Mammary epithelial cell (primary cell): ENCODE measurements at places on chromosomes 12 and 14.

GRCh38 chr12:78490861-78491260, 373.7 kb upstream of the SYT1 start:
- no peak for DNase-seq

GRCh38 chr14:39033371-39033770, 69.7 kb downstream of the SEC23A start:
- no peak for DNase-seq

DNA sequence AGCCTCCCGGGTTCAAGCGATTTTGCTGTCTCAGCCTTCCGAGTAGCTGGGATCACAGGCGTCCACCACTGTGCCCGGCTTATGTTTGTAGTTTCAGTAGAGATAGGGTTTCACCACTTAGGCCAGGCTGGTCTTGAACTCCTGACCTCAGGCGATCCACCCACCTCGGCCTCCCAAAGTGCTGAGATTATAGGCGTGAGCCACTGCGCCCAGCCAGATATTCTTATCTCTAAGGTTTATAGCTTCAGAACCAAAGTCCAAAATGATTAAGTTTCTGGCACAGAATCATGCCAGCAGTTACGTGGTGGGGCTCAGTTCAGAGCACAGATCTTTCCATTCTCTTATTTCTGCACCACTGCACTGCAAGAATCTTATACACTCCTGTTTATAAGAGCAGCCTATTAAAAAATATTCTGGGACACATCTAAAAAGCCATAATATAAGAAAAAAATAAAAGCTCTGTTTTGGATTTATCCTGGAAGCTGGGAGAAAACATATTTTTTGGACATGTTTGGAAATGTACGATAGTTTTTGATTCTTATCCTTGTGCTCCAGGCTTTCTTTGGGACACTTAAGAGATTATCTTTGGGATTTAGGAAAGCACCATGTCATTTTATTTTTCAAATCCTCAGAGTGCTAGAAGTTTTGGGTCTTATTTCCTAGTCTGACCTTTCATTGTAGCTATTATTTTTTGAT, 129.6 kb downstream of the LMNTD1 start:
- DNase-seq, result no peak

DNA sequence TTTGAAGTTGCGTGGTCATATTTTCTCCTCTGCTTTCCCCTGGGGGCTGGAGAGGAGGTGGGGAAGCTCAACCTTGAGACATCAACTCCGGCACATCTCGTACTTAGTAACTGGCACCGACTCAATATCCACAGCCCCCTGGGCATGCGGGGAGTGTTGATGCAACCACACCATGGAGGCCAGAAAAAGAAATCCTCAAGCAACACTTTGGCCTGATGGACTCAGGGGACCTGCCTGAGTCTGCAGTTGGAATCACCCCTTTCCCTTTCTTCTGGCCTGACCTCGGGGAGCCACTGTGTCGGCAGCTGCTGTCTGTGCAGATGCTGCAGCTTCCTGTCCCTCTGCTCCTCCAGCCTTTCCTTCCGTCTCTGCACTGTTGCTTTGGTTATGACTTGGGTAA, 11.4 kb upstream of the AACS start:
- DNase-seq, result no peak

DNA sequence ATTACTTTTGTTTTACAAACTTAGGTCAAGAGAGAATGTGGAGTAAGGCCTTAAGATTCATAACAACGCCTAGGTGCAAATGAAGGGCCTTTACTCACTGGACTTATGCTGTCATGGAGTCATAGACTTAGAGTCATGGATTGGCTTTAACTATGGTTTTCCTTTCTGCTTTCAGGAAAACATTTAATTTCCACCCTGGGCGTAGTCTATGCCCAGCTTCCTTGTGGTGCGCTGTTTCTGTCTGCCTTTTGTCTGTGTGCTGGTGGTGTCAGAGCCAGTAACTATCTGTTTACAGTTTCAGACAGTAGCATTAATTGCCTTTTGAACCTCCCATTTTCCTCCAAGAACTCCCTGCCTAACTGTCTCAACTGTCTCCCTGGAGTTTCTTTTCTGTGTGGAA, 31.8 kb upstream of the COX6A1 start:
- no peak for DNase-seq

- DNase-seq, result no peak
These were observed 89.1 kb downstream of the BEGAIN start for GRCh38 chr14:100498068-100498467.

GRCh38 chr14:57209561-57209960, 59.1 kb downstream of the EXOC5 start:
- DNase-seq, result peak; percentile 11

- DNase-seq, result no peak
These were observed 4.7 kb downstream of the TTC8 start for GRCh38 chr14:88829188-88829587.

- no peak for DNase-seq
These were observed 735 bp downstream of the RNASE6 start for GRCh38 chr14:20781803-20782202.

DNA sequence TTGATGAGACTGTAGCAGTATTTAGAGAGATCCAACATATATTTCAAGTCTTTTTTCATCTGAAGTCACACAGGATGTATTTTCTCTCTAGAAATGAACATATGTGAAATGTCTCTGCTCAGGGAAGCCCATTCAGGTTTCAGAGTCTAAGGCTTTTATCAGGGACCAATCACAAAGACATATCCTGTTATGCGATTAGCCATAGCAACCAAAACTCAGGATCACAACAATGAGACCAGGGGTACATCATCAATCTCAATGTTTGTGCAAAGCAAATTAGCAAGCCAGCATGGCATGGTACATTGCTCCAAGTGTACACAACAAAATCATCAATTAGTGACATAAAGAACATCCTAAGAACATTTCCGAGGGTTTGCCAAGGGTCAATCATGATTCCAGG, 99.2 kb upstream of the AMN1 start:
- no peak for DNase-seq

DNA sequence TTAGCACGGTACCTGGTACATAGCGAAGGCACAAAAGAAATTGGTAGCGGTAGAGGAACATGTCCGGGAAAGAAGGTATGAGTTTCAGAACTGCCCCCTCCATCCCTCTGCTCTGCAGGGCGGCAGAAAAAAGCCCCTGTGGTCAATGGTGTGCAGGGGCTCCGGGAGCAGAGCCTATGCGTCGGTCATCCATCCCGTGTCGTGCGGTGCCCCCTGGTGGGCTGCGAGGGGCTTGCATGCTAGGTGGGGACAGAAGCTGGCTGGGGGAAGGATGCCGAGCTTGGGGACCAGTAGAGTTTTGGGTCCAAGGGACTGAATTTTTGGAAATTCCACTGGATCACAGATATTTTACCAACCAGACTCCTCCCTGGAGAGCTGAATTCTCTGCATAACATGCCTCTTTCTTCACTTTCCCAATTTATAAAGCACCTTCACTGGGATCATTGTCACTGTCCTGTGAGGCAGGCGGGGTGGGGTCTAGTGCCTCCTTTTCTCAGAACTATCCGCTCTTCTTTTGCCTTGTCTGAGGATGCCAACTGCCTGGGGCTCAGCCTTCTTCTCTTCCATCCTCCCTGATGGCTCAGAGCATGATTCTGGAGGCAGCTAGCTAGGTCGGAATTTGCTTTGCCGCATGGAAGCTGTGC, 148.7 kb downstream of the SMOC1 start:
- DNase-seq, result no peak

- DNase-seq, result no peak
These were observed 106.8 kb upstream of the RFLNA start for GRCh38 chr12:124188084-124188483.

DNA sequence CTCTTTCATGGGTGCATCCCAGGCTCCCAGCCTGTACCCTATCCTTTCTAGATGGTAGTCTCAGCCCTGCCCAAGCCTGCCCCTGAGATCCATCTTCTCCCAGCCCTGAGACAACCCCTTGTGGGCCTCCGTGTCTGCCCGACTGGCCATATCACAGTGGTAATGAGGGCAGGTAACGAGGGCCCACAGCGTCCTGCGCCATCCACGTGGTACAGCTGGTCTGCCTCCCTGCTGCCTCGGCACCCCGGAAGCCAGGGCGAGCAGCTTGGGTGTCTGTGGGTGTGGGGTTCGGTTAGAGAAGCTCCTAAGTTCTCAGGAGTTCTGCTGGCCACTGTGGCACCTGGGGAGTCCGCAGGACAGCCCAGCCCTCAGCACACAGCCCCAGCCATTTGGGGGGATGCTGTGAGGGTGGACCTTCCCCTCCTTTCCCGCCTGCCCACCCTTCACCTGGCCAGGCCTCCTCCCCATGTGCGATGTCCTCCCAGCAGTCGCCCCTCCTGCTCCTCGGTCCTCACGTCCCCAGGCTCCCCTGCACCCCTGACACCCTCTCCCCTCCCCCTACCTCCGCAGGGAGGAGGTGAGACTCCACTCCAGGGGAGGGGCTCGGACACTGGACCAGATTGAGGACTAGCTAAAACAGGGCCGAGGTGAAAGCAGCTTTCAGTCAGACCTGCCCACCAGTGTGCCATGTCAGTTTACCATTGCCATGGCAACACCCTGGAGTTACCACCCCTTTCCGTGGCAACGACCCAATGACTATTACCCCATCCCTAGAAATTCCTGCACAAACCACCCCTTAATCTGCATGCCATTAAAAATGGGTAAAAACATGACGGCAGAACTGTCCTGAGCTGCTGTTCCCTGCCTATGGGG, 69.0 kb downstream of the KIF26A start:
- no peak for DNase-seq

DNA sequence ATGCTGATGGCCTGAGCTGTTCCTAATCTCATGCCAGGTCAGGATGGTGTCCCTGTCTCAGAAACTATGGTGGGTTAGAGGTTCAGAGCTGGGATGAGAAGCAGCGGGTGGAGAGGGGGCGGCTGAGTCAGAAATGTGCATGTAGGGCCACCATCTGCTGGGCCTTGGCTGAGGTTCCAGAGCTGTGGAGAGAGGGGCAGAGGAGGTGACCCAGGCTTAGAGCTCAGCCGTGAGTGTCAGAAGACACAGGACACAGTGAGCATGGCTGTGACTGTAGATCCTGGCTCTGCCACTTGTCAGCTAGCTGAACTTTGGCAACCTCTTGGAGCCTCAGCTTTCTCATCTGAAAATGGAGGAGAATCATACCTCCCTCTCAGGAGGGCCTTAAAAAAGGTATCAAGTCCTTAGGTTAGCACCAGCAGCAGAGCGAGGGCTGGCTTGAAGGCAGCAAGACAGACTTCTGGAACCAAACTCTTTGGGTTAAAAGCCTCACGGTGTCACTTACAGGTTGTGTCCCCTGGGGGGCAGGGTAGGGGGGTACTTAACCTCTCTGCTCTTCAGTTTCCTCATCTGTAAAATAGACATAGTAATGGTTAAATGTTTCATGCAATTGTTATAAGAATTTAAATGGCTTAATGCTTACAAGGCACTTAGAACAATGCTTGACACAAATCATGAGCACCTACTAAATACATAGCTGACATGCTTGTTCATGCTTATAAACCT, 34.8 kb downstream of the TMEM229B start:
- no peak for DNase-seq

- DNase-seq, result no peak
These were observed 36.8 kb downstream of the IQSEC3 start for GRCh38 chr12:103169-103981.

- DNase-seq, result no peak
These were observed 10.7 kb downstream of the CMKLR1 start for GRCh38 chr12:108328420-108328819.

- no peak for DNase-seq
These were observed 33.5 kb downstream of the MAP1LC3B2 start for GRCh38 chr12:116592731-116593130.

DNA sequence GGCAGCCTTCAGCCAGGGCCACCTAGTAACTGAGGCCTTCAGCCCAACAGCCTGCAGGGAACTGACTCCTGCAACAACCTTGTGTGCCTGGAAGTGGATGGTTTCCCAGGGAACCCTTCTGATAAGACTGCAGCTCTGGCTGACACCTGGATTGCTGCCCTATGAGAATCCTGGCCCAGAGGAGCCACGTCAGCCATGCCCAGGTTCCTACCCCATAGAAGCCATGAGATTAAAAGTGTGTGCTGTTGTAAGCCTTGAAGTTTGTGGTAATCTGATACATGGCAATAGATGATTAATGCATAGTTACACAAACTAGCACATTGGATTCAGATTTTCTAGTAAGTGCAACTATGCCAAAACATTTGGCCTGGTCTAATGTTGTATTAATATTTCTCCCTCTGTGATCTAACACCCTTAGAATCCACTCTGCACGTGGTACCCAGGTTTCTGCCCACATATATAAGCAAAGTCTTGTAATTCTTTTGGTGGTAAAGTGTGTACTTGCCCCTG, 64.8 kb upstream of the BEGAIN start:
- peak; percentile 14 for DNase-seq

DNA sequence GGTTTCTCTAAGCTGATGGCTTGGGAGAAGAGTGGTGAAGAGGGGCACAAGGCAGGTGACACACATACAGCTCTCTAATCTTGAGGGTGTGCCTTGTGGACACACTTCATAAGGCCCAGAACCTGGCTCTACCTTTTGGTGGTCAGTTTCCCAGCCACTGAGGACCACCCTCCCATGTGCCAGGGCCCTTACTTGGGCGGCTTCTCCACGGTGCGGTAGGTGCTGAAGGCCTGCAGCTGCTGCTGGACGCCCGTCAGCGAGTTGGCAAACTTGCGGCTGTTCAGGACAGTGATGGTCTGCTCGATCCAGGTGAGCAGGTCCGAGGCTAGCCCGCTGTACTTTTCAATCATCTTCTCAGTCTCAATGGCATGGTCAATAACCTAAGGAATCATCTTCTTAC, 80.2 kb downstream of the SPTB start:
- DNase-seq, result no peak

DNA sequence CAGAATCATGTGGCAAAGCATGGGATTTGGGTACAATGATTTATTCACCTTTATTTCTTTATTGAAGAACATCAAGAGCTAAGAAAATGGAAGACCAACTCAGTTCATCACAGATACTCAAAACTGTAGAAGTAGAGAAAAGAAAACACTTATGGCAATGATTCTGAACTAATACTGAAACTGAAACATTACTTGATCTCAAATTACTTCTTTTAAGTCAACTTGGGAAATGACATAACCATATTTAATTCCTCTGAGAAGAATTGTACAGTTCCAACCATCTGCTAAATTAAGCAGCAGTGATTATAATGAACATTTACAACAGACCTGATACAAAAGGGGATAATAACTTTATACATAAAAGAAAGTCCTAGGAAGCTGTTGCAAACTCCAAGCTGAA, 466.5 kb downstream of the TMTC2 start:
- no peak for DNase-seq

GRCh38 chr12:31589598-31589903, 1.4 kb downstream of the DENND5B start:
- no peak for DNase-seq

DNA sequence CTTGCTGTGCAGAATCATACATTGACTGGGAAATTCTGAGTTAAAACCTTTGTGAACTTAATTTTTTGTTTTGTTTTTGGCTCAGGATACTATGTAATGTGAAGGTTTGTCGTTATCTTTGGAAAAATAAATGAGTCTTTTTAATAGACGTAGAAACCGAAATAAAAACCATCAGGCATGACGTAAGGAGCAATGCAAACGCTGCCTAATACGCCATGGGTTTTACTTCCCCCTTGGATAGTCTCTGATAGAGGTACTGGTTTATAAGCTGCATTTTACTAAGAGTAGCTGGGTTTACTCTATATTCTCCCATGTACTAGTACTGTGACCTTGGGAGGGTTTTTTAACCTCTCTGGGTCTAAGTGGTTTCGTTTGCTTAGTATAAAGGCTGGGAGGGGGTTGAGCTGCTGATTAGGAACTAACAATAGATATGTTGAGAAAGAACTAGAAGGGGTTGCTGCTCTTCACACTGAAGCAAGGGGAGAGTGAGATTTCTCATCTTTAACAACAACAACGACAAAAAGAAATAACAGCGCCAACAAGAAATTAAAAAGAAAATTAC, 66.8 kb upstream of the SLCO1C1 start:
- DNase-seq, result no peak
